IPS-NIHi11 (cell line): ENCODE measurements at places on chromosomes 4 and X.

- no peak for DNase-seq
Measured at GRCh38 chr4:145882604-145883003, 56.0 kb downstream of the ZNF827 start.

GRCh38 chrX:130173190-130173895 is 1.6 kb downstream of the RAB33A start:
- DNase-seq = no peak

- no peak for DNase-seq
Measured at GRCh38 chr4:153170407-153170806, 33.8 kb upstream of the TRIM2 start.

DNA sequence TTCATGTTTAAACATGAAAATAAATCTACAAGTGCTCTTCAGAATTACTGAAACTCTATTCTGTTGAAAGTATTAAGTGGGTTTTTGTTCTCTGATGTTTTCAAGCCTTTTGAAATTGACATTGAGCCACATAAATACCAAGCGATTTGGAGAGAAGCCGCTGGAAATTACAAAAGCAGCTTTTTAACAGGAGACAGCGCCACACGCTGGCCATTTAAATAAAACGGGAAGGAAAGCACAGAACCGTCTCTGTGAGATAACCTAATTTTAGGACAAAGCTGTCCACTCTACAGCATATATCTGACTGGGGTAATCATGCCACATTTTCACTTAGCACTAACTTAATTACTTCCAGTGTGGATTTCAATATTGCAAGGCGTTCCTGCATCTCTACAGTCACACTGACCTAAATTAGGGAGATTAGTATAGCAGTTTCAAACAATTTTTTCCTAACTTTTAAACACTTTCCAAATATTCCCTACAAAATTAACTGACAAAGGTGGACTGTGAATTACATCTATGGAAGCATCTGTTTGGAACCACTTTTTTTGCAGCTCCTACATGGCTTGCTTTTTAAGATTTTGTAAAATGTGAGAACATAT is 6.8 kb upstream of the ANOS1 start:
- DNase-seq = no peak

DNA sequence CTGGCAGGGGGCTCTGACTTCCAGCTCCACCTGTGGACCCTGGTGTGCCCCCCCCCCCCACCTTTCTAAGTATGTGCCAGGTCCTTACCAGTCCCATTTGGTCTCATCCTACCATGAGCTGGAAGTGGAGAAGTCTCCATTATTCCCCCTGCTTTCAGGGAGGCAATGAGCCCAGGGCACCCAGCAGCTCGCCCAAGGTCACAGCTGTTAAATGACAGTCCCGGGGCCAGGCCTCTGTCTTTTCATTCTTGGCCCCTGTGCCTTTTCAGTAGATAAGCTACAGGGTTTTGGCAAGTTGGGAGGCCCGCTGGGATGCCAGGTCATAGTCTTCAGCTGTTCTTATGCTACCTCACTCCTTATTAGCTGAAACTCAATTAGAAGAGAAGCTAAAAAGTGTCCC is 249.1 kb downstream of the EVC2 start:
- DNase-seq = no peak

- DNase-seq = no peak
Measured at GRCh38 chr4:16027626-16028025, 56.2 kb downstream of the PROM1 start.

- DNase-seq = no peak
Measured at GRCh38 chr4:7237873-7238272, 45.5 kb downstream of the SORCS2 start.

GRCh38 chr4:87304745-87305432 is 17.8 kb downstream of the HSD17B13 start:
- no peak for DNase-seq
